ENCODE measurements at places on chromosomes 13 and 19. TPM values are rescaled to one million over a fixed set of nuclear protein-coding genes. Genes with fewer than 3 reads are reported as not detected.

DNA sequence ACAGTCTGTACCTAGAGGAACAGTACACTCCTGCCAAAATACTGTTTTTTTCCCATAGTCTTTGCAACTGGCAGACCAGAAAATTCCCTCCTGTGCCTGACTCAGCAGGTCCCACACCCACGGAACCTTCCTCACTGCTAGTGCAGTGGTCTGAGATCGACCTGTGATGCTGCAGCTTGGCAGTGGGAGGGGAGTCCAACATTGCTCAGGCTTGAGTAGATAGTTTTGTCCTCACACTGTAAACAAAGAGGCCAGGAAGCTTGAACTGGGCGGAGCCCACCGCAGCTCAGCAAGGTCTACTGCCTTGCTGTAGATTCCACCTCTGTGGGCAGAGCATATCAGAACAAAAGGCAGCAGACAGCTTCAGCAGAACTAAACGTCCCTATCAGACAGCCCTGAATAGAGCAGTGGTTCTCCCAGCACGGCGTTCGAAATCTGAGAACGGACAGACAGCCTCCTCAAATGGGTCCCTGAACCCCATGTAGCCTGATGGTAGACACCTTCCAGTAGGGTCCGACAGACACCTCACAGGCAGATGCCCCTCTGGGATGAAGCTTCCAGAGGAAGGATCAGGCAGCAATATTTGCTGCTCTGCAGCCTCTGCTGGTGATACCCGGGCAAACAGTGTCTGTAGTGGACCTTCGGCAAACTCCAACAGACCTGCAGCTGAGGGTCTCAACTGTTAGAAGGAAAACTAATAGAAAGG lies 92.7 kb downstream of the SUCLA2 start:
- DNase-seq: peak; percentile 20

DNA sequence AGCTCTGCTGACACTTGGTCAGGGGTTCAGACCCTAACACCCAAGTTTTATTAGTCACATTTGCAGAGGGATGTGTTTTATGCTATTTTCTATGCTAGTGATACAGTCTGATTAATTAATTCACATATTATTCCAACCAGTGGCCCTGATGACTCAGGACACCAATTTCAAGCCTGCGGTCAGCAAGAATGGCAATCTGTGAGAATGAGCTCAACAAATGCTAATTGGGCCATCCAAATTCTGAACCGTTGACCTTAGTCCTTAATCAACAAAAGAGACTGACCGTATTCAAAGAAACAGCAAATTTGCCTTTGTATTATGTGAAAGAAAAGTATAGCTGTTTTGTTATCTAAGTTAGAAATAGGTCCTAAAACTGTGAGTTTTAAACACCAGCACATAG lies 9.6 kb upstream of the KL start:
- peak; percentile 70 for DNase-seq

DNA sequence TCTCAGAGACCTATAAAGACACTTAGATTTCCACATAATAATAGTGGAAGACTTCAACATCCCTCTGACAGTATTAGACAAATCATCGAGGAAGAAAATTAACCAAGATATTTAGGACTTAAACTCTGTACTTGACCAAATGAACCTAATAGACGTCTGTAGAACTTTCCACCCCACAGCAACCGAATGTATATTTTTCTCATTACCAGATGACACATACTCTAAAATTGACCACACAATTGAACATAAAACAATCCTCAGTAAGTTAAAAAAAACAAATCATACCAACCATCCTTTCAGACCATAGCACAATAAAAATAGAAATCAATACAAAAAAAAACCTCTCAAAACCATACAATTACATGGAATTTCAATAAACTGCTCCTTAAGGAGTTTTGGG lies 201.0 kb downstream of the POSTN start:
- DNase-seq: no peak

- DNase-seq: no peak
These were observed 159.5 kb downstream of the KDM4B start for GRCh38 chr19:5128251-5128935.

GRCh38 chr13:22235950-22236290 lies 565.0 kb downstream of the FGF9 start:
- DNase-seq: no peak

DNA sequence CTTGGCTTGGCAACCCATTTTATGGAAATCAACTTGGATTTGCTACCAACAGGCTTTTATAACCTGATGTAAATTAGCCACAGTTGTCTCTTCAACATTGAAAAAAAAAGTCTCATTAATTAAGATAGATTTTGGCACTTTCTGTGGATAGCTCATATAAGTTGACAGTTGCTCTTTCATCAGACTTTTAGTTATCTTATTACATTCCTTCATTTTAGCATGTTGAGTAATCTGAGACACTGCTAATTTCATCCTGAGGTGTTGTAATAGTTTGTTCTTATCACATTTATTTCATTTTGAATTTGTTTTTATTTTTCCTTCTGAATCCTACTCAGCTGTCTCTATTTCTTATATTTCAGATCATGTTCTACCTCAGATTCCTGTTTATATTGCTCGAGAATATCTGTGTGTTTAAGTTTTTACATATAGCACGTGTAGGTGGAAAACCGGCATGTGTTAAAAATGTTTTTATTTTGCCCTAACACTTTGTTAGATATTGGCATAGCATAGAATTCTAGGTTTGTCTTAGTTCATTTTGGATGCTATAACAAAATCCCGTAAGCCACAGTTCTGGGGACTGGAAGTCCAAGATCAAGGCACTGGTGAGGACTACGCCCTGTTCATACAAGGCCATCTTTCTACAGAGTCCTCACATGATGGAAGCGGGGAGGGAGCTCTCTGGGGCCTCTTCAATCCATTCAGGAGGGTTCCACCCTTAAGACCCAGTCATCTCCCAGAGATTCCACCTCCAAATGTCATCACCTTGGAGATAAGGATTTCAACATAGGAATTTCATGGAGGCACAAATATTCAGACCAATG lies 239.4 kb downstream of the COL4A1 start:
- DNase-seq: no peak

DNA sequence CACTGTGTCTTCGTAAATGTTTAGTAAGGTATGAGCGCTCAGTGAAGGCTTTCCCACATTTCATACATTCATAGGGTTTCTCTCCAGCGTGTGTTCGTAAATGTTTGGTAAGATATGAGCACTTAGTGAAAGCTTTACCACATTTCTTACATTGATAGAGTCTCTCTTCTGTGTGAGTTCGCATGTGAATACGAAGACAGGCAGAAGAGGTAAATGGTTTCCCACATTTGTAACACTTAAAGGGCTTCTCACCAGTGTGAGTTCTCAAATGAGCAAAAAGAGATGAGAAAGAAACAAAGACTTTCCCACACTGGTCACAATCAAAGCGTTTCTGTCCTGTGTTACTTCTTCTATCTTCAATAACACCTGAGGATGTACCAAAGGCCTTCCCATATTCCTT lies 31.3 kb downstream of the ZNF560 start:
- DNase-seq: no peak

DNA sequence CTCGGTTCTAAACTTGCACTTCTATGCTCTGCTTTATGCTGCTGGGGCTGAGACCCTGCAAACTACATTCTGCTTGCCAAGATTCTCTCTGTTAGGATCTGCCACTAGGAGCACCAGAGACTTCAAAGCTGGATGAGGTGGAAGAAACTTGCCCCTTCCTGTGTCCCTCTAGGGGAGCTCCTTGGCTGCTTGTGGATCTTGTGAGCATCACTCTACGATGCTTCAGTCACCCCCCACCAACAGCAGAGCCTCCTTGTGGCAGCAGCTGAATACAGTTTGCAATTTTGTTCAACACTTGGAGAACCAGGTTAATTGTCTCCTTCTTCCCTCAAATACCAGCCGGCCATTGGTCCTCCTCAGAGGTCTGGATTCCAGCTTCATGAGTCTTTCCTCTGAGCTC lies 310.6 kb downstream of the FGF14 start:
- peak; percentile 4 for DNase-seq

DNA sequence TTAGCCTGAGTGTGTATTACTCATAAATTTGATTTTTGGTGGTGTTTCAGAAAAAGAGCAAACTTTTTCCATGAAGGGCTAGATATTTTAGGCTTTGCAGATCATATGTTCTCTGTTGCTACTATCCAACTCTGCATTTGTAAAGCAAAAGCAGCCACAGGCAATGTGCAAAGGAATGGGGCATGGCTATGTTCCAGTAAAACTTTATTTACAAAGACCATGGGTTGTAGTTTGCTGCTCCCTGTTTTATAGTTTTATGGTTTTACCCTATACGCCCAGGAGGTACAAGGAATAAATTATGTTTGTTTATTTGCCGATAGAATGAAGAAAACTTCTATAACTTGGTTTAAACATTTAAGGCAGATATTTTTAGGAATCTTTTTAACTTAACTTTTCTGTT lies 23.6 kb downstream of the IFT88 start:
- DNase-seq: no peak

- DNase-seq: peak; percentile 21
These were observed 651.2 kb downstream of the SLITRK6 start for GRCh38 chr13:85148009-85148408.

DNA sequence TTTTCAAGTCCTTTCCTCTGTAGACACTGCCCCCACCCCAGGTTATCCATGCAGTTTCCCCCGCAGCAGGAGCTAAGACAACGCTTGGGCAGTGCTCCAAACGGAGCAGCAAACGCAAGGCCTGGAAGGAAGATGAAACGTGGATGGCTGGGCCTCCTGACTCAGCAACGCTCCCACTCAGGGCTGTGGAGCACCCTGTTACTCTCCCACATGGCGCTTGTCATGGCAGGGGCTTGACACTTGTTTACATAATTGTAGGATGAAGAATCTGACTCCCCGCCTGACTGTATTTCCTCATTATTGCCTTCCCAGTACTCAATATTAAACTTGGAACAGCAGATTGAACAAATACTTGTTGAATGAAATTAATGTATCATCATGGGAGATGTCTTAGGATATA lies 799 bp upstream of the C1QTNF9B start:
- no peak for DNase-seq

GRCh38 chr13:113774177-113775107 lies 15.4 kb downstream of the TMEM255B start:
- peak; percentile 84 for DNase-seq

DNA sequence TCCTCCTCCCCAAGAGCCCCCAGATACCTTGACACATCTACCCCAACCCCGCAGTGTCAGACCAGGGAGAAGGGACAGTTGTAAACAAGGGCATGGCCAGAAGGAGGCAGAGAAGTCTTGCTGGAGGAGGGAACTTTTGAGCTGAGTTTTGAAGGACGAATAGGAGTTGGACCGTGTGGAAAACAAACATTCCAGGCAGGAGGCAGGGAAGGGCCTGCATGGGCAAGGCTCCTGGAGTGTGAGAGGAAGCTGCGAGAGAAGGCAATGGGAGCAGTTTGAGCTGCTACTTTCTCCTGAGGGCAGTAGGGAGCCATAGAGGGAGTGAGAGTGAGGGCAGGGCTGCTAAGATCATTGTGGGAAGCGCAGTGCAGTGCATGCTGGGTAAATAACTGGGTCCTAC lies 23.3 kb downstream of the IL12RB1 start:
- no peak for DNase-seq

GRCh38 chr19:55116232-55116858 lies 1.1 kb downstream of the PPP1R12C start:
- peak; percentile 39 for DNase-seq

DNA sequence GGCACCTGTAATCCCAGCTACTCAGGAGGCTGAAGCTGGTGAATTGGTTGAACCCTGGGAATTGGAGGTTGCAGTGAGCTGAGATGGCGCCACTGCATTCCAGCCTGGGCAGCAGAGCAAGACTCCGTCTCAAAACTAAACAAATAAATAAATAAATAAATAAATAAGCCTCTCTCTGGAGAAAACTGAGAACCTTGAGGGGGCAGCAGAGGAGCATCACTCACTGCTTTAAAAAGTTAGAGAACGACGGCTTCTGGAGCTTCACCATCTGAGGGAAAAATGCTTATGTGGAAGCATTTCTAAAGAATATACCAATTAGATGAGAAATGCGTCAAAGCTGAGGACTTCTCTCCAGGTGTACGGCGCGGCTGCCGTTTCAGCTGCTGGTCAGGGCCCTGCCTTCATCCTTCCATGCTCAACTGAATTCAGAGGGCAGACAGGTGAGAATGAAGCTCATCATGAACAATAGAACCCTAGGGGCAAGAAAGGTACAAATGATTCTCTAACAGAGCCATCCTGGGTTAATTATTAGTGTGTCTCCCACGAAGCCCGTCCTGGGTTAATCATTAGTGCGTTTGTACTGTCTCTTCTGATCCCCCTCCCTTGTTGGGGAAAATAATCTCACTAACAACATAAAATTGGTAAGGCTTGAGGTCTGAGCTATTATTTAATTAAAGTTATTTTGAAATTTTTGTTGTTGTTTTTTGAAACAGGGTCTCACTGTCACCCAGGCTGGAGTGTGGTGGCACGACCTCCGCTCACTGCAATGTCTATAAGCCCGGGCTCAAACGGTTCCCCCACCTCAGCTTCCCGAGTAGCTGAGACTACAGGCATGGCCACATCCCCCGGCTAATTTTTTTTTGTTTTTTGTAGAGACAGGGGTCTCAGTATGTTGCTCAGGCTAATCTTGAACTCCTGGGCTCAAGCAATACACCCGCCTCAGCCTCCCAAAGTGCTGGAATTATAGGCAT lies 80.1 kb downstream of the IPO5 start:
- DNase-seq: peak; percentile 38

- no peak for DNase-seq
These were observed 447 bp downstream of the RBM42 start for GRCh38 chr19:35629332-35629633.

GRCh38 chr13:25738342-25739196 lies 313.2 kb downstream of the SHISA2 start:
- peak; percentile 83 for DNase-seq

DNA sequence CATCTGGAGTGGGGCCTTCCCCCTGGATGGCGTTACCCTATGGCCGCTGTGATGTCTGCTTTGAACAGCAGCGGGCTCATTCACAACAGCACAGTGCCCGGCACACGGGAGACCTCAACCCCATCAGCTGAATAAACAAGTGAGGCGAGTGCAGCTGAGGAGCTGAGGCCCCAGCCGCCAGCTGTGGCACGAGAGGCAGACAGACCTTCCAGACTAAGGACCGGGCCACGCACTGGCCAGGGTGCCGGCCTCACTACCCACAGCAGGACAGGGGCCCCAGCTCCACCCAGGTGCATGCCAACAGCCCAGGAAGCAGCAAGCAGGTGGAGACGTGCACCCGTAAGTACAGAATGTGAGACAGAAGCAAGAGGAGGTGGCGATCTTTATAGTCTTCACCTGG lies 39.6 kb downstream of the STK24 start:
- no peak for DNase-seq

Gene DAND5
- not detected for total RNA-seq

Gene ZNF568
- 7.3 TPM for total RNA-seq

Gene SIGLECL1
- not detected for total RNA-seq

Gene ZNF181
- total RNA-seq: 10.4 TPM

Gene ZNF492
- total RNA-seq: not detected

Gene DLEU7
- total RNA-seq: 0.17 TPM

Gene ZNF229
- 7.7 TPM for total RNA-seq

Data from M059J (cell line).